ENCODE measurements at places on chromosomes 6 and 20.

- peak; percentile 11 for DNase-seq
Observed at GRCh38 chr20:59765599-59766177, 161.3 kb downstream of the PHACTR3 start.

DNA sequence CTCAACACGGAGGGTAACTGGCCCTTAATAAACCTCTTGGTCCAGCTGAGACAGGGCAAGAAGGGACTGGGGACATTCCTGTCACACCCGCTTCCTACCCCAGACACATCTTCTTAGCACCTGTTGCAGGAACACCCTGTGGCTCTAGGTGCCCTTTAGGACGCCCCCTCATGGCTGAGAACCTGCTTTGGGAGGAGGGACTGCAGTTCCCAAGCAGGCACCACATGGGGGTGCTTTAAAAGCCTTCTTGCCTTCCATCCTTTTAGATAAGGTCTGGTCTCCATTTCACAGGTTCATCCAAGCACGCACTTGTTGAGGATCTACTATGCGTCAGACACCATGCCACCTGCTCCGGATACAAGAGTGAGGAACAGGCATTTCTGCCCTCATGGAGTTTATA lies 26.6 kb downstream of the NSFL1C start:
- no peak for DNase-seq

GRCh38 chr6:155154158-155154830 lies 109.5 kb upstream of the CLDN20 start:
- DNase-seq = no peak

- peak; percentile 58 for DNase-seq
Observed at GRCh38 chr20:3238616-3239025, 369 bp downstream of the SLC4A11 start.

GRCh38 chr6:53410508-53411258 lies 61.9 kb upstream of the ELOVL5 start:
- DNase-seq = no peak

- DNase-seq = no peak
Observed at GRCh38 chr20:61942526-61942925, 123.2 kb downstream of the TAF4 start.

GRCh38 chr20:61690150-61690549 lies 375.5 kb downstream of the TAF4 start:
- no peak for DNase-seq

GRCh38 chr6:155267411-155267810 lies 3.6 kb downstream of the CLDN20 start:
- DNase-seq = no peak

GRCh38 chr20:21324126-21324525 lies 21.0 kb downstream of the XRN2 start:
- DNase-seq = no peak

- DNase-seq = no peak
Observed at GRCh38 chr20:23160536-23161243, 74.6 kb upstream of the CD93 start.

DNA sequence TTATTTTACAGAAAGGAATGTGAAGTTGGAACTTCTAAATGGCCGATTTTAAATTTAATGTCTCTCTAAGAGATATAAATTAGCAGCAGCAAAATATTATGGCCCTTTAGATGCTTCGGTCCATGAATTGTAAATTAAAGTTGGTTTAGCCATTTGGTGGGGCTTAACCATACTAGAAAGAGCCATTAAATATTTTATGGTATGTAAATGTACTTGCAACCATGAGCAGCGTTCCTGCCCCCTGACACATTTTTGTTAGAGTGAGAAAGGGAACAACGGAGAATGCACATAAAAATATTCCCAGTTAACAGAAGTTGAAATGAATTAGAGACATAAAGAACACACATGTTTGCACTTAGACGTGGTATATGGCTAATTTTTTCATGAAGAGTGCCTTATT lies 237.9 kb downstream of the MYLK4 start:
- DNase-seq = no peak

GRCh38 chr6:7389162-7389450 lies 436 bp downstream of the CAGE1 start:
- DNase-seq = no peak

DNA sequence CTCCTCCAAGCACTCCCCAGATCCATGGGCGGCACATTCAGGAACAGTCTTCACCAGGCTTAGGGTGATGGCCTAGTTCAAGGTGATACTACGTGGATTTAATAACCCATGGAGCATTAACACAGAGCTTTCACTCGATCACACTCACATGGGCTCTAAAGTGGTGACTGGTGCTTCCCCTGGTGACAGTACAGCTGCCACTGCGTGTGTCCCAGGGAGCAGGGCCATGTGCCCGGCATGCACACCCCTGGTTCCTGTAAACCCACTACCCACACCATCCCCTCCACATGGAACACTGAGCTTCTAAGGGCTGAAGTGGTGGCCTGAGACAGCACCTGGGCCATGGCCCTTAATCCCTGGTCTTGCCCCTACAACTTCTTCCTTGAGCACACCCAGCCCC lies 27.8 kb upstream of the APMAP start:
- DNase-seq = no peak

DNA sequence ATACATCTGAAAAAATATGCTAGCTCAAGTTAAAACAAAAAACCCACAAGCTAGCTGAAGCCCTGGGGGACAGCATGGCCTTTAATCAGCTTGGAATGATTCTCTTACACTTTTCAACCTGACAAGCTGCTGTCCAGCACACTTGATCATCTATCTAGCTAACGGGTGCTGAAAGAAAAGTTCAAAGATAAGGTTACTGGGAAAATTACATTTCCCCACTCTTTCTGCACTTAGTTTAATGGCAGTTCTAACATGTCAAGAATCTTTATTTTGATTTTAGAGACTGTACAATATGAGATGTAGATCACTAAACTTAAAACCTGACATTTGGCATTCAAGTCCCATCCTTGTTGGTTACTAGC lies 53.4 kb downstream of the STK4 start:
- DNase-seq = no peak

- peak; percentile 36 for DNase-seq
Observed at GRCh38 chr20:43448748-43449535, 8.8 kb upstream of the SRSF6 start.

DNA sequence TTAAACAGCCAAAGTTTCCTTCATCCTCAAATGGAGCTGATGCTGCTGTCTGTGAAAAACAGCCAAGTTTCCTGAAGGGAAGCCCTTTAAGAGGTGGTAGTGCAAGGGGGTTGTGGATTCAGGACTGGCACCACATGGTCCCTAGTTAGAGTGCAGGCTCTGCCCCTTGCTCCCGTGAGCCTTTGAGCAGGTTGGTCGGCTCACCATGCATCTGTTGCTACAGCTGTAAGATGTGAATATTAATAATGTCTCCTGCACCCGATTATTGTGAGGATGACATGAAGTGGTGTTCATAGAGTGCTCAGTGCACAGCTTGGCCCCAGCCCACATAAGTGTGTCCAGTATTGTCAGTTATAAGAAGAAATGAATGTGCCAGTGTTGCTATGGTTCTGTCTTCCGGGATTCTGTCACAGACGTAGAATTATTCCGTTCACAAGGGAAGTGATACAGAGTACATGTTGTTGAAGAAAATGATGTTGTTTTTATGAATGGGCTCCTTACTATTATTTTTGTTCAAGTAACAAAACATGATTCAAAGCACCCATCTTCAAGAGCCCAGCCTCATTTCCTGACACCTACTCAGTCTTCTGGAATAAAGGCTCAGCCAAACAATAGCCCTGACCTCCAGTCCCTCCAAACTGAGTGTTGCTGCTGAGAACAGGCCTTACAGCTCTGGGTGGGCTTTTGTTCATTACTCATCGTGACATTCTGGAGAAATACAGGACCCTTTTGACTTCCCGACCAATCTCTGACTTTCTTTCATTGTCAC lies 2.9 kb upstream of the PKIG start:
- DNase-seq = no peak

GRCh38 chr20:44402391-44403193 lies 47.1 kb downstream of the HNF4A start:
- no peak for DNase-seq

DNA sequence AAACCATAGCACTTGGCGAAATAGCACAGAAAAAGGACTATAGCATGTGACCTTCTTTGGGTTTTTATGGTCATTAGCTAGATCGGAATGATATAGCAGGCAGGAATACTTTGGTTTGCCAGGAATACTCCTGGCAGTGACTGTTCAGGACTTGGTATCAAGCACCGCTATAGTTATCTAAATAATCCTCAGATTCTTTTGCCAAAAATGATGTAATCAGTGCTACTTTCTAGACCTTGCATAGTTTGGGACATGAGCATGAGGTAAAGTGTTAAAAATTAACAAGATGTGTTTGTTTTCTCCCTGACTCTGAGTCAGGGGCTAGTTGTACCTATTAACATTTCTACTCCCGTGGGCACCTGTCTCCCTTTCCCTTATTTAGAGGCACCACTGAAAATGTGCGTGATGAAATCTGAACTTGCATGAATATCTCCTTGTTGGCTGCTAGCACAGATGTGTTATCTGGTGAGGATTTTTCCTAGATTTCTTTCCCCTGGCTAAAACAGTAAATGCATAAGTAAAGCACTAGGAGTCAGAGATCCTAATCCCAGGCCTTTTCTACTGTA lies 511.0 kb downstream of the CDKAL1 start:
- no peak for DNase-seq

DNA sequence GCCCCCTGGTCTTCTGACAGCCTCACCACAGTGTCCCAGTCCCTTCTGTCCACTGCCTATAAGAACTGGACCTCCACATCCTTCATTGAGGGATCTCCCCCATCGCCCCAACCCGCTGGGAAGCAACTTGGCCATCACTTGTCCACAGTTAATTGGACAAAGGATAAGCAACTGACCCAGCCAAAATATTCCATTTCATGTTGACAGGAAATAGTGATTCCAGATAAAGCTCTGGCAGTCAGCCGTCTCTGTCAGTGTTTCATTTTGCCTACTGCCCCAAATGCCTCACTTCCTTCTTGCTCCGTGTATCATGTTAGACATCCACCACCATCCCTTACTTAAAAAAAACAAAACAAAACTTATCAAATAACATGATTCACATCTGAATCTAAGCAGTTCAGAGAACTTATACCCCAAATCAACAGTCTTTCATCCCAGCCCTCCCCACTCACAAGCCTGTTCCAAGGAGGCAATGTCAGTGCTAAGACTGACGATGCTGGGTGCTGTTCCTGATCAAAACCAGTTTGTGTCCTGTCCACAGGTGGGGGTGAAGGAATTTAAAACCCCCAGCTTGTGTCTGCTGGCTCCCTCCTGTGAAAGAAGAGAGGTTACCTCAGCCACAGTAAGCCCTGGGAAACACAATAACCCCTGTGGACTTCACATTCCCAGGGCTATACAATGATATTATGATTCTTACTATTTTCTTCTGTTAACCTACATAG lies 162.5 kb downstream of the WDR27 start:
- no peak for DNase-seq

- DNase-seq = no peak
Observed at GRCh38 chr6:52904562-52905279, 4.8 kb downstream of the GSTA3 start.

DNA sequence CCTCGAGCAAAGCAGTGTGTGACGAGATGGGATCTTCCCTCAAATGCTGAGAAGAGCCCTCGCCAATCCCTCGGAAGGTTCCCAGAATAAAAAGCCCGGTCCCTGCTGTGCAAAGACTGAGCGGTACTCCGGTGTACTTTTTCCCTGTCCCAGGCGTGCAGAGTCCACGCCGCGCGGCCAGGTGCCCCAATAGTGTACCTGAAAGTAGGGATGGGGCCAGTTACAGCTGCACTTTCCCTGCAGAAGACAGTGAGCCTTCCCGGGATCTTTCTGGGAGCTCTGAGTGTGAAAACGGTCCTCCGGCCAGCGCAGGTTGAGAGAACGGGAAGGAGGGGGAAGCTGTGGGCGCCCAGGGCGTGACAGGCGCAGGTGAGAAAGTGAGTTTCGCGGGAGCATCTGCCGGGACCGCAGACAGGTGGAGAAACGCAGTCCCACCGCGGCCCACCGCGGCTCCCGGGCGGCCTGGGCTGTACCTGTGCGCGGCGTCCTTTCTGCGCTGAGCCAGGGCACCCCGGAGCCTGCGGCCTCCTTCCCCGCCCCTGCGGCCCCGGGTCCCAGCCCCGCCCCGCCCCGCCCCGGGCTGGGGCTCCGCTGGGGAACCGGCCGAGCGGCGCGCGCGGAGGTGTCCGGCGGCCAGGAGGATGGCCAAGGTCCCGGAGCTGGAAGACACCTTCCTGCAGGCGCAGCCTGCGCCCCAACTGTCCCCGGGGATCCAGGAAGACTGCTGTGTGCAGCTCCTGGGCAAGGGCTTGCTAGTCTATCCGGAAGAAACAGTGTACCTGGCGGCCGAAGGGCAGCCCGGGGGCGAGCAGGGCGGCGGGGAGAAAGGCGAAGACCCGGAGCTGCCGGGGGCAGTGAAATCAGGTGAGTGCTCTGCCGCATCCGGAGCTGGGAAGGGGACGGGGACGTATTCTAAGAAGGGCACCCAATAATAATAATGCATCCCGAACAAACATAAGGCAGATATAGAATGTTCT lies at the start of gene RFX6:
Gene RFX6, plus strand, starts transcription at position 608 of the 977 bp plus-strand sequence. Its CDS starts 34 bp downstream, at position 642.
- no peak for DNase-seq

DNA sequence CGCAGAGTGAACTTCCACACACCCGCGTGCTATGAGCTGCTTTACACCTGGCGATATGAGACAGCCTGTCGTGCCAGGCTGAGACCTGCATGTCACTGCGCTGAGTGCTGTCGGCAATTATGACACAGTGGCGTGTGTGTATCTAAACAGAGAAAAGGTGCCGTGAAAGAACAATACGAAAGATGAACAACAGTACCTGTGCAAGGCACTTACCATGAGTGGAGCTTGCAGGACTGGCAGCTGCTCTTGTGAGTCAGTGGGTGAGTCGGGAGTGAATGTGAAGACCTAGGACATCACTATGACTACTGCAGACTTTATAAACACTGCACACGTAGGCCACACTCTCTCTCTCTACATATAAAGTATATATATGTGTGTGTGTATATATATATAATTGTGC lies 68.5 kb upstream of the DUSP22 start:
- DNase-seq = peak; percentile 53

GRCh38 chr6:33577106-33577535 lies 3.0 kb downstream of the BAK1 start:
- DNase-seq = no peak

DNA sequence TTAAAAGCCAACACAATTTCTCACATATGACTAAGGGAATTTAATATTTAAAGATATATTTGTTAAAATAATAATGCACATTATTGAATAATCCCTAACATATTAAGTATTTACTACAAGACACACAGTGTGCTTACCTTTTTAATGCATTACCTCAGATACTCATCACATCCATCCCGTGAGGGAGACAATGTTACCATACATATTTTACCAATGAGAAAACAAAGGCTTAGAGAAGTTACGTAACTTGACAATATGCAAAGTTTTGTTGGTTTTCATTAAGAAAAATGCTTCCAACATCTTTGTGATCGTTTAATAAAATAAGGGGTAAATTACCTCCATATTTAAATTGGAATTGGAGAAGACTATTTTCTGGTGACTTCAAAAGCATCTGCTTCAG lies 4.3 kb downstream of the IFNGR1 start:
- DNase-seq = no peak

- no peak for DNase-seq
Observed at GRCh38 chr6:158361961-158362669, 49.9 kb downstream of the TULP4 start.

DNA sequence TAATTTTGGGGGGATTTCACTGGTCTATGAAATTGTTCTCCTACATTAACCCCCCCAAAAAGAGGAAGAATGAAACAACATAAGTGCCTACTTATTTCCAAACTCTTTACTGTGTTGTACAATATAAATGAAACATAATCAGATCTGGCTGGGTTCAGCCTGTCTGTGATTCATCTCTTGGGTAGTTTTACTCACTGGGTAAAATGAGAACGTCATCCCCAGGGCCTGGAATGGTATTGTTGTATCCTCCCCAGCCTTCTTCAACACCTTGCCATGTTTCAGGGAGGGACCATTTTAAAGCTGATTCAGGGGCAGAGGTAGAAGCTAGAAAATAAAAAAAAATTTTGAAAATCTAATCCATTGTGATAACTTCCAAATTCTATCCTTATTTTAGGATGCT lies 256.7 kb downstream of the PKHD1 start:
- no peak for DNase-seq
